ENCODE measurements at places on chromosomes 4 and X. TPM values are rescaled to one million over a fixed set of nuclear protein-coding genes. Genes with fewer than 3 reads are reported as not detected.

GRCh38 chrX:21946925-21947641 lies 6.6 kb downstream of the SMS start:
- DNase-seq = no peak

GPR101 gene
- total RNA-seq = not detected

- no peak for DNase-seq
Measured at GRCh38 chrX:85244450-85245211, 840 bp downstream of the ZNF711 start.

DNA sequence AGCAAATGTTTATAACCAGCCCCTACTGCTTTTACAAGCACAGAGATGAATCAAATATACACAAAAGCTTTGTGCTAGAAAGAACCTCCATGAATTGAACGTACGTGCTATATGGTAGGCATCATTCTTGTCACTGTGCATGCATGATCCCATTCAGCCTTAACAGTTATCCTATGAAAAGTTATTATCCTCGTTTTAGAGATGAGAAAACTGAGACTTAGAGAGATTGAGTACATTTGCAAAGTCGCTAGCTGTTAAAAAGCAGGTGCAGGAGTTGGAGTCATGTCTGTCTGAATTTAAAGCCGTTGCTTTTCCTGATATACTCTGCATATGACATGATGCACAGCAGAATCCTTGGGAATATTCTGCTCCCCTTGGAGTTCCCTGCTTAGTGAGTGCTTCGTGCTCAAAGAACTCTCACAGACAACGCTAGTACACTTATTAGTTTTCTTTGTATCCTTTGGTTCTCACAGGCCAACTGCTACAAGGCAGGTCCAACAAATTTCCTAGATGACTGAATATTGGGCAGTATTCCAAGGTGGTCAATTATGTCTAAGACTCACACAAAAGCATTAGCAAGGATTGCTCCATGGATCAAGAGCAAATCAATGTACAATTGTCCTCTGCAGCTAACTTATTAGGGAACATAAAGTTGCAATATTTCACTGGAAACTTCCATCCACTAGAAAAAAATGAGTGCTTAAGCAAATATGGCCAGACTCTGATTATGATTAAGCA lies 42.8 kb upstream of the TRIM2 start:
- no peak for DNase-seq

LRP2BP gene
- 1.5 TPM for total RNA-seq

DNA sequence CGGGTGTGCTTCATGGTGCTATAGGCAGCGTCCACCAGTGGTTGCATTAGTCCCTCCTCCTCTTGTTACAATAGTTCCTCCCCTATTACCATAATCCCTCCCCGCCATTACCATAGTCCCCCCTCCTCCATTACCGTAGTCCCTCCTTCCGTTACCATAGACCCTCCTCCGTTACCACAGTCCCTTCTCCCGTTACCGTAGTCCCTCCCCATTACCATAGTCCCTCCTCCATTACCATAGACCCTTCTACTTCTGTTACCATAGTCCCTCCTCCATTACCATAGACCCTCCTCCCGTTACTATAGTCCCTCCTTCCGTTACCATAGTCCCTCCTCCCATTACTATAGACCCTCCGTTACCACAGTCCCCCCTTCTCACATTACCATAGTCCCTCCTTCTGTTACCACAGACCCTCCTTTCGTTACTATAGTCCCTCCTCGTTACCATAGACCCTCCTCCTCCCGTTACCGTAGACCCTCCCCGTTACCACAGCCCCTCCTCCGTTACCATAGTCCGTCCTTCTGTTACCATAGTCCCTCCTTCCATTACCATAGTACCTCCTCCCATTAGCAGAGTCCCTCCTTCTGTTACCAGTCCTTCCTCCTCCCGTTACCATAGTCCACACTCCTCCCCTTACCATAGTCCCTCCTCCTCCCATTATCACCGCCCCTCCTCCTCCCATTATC lies 129.6 kb downstream of the DHRSX start:
- no peak for DNase-seq

GRCh38 chr4:129145222-129145730 lies 49.3 kb downstream of the C4orf33 start:
- DNase-seq = no peak

NIPAL1 gene
- total RNA-seq = 0.43 TPM

DNA sequence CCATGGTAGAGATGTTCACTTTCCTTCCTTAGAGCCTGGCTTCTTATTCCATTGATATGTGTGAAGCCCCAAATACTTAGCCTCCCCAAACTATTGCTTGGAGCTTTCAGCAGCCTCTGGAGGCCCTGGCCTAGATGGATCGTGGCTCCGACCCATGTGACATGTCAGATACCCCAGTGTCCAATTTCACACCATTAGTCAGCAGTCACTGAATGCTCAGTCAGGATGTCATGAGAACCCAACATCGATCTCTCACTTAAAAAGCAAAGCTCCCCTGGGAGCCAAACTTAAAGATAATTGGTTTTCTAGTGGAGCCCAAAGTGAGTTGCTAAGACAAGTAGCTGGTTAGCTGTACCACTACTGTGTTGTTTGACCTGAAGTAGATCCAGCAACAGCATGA lies 41.6 kb upstream of the IGSF1 start:
- DNase-seq = no peak

Measured in cardiac septum (tissue), 1 donor.